MCF 10A (cell line): ENCODE measurements at places on chromosomes 1 and 21. TPM values are rescaled to one million over a fixed set of nuclear protein-coding genes. Genes with fewer than 3 reads are reported as not detected.

DNA sequence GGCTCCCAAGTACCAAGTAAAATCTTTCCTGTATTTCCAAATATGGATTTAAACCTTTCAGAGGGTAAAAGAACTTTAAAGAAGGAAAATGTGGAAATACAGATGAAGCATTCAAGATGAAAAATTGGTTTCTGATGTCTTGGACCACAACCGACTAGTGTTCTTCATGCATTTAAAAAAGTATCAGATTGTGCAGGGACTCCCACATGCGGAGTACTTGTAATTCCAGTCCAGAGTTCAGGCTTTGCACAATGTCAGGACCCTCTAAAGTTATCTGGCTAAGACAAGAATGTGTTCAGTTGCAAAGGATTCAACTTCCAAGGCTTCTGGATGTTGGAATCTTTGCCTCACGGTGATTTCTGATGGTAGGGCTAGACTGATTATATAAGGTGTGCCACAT lies 66.7 kb downstream of the RGL1 start:
- H3K27ac ChIP-seq = no peak overlapping the region
- H3K27me3 ChIP-seq = no peaks in the 10 kb centered on the region
- H3K36me3 ChIP-seq = no peaks in the 10 kb centered on the region
- no peak overlapping the region for H3K4me3 ChIP-seq

DNA sequence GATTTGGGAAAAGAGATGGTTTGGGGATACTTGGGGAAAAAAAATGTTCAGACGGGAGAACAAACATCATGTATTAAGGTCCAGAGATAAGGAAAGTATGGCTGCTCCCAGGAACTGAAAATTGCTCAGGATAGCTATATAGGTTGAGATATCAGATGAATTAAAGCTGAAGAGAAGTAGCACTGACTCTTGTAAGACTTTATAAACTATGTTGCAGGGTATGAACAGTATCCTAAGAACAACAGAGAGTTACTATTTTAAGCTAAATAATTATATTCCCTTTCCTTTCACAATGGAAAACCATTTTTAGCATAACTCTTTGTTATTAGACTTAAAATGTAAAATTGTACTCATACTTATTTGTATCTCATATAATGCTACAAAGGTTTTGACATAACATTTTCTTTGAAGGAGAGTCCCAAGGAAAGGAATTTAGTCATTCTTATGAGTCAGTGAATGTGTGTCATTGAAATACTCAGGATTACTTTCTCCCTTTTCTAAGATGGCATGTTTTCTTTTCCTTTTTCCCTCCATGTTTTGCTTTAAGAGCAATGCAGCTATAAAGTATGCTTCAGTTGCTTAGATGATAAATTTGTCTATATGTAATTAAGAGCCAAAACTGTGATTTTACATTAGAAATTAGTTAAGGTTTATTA lies 139.4 kb upstream of the KIAA1614 start:
- H3K4me1 ChIP-seq = peaks cover 16% of the 10 kb centered on the region
- no peaks in the 10 kb centered on the region for H3K36me3 ChIP-seq
- H3K4me3 ChIP-seq = no peak overlapping the region
- no peaks in the 10 kb centered on the region for H3K27me3 ChIP-seq

The OR2L5 gene
- not detected in 2 replicates for total RNA-seq

The ERI3 gene
- total RNA-seq = 70.5 and 83.4 TPM in 2 replicates

The CRABP2 gene
- total RNA-seq = 0.98 and 1.9 TPM in 2 replicates

DNA sequence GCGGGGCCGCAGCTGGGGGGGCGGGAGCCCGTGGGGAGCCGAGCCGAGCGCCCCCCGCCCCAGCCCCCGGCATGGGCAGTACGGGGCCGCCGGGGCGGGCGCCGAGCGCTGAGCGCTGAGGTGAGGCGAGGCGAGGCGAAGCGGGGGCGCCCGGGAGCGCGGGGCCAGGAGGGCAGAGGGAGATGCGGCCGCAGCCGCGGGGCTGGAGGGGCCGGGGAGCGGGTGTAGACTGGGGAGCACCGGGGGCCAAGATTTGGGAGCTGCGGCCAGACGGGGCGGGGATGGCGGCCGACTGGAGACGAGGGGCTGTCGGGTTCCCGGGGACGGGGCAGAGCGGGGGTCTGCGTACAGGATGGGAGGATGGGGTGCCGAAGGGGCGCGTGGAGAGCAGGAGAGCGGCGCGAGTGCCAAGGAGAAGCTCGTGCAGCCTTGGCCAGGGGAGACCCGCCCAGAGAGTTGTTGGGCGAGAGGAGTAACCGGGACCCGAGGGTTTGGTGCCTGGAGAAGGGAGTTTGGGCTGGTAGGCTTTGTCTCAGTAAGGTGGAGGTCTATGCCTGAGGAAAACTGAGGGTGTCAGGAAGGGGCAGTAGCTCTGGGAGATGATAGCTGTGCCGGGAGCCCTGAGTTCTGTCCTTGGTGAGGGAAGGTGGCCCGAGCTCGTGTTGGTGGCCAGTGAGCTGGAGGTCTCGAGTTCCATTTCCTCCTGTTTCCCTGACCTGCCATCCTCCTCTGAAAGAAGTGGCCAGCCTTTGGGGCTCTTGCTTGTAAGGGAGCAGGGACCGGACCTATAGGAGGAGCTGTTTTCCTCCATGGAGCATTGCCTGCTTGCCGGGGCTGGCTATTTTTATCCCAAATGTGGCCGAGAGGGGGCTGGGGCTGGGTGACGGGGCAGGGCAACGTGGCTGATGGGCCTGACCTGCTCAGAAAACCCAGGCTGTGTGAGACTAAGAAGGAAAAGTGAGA lies 539 bp downstream of the ATP8B2 start:
- H3K4me1 ChIP-seq = peaks cover 31% of the 10 kb centered on the region
- peaks cover 8% of the 10 kb centered on the region for H3K36me3 ChIP-seq
- DNase-seq = peak; percentile 77
- H3K27me3 ChIP-seq = no peaks in the 10 kb centered on the region
- peak overlapping the region; percentile 77 for H3K27ac ChIP-seq
- H3K4me3 ChIP-seq = peak overlapping the region; percentile 76

DNA sequence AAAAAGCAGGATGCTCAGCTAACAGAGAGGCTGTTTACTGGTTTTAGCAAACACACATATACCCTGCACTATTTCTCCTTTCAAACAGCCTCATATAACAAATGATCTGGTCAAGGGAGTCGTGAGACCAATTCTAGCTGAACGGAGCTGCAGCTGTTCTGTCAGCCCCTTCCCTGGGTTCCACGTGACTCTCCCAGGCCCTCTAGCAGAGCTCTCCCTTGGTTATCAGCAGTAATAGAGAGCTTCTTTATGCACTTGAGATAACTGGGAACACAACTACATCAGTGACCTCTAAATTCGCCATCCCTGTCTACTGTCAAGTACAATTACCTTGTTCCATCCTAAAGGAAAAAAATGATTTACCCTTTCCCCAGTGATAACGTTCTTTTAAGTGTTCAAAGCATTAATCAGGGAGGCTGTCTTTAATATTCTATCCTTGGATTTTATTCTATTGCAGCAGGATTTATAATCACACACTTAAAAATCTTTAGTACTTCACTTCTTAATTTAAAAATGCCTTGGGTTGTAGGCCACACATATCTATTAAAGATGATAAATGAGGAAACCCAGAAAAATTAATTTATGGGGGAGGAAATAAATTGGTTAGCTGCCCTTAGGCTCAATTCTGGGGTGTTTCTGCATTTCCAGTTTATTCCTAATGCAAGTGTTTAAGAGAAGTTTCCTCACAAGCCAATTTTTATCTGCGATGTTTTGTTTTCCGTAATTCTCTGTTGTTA lies 28.2 kb downstream of the PTGER3 start:
- H3K4me1 ChIP-seq = peaks cover 5% of the 10 kb centered on the region
- H3K36me3 ChIP-seq = no peaks in the 10 kb centered on the region
- no peaks in the 10 kb centered on the region for H3K27me3 ChIP-seq
- H3K4me3 ChIP-seq = no peak overlapping the region
